ENCODE measurements at places on chromosomes 7 and 10.

- no peak for DNase-seq
Measured at GRCh38 chr7:119341822-119342221, 931.2 kb upstream of the KCND2 start.

DNA sequence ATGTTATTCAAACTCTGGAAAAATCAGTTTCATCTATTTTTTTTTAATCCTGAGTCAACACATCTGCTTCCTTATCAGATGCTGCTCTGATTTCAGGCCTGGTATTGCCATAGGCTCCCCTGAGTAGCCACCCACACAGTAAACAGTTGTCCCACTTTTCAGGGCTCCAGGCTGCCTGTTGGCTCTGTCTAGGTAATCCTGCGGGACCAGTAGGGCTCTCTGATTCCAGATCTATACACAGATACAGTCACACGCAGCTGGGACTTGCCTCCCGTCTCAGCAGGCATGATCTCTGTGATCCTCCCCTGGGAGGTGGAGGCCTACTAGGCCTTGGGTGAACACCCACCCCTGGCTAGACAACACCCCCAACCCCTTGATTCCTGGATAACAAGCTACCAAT lies 206.1 kb downstream of the CREB5 start:
- DNase-seq: no peak

GRCh38 chr7:77745746-77746145 lies 49.5 kb downstream of the RSBN1L start:
- DNase-seq: no peak

DNA sequence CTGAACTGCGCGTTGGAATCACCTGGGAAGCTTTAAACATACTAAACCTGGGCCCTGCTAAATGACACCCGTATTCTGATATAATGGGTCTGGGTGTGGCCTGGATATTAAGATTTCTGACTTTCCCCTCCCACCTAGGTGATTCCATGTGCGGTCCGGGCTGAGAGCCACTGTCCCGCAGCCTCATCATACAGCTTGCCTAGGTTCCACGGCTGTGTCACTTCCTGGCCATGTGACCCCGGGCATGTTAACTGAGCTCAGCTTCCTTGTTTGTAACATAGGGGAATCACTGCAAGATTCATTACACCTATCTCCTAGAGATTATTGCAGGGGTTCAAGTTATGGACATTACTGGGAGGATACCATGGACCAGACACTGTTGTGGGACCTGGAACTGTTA lies 472.7 kb upstream of the GALNT17 start:
- peak; percentile 23 for DNase-seq

GRCh38 chr7:90749262-90749661 lies 153.1 kb downstream of the CDK14 start:
- DNase-seq: no peak

DNA sequence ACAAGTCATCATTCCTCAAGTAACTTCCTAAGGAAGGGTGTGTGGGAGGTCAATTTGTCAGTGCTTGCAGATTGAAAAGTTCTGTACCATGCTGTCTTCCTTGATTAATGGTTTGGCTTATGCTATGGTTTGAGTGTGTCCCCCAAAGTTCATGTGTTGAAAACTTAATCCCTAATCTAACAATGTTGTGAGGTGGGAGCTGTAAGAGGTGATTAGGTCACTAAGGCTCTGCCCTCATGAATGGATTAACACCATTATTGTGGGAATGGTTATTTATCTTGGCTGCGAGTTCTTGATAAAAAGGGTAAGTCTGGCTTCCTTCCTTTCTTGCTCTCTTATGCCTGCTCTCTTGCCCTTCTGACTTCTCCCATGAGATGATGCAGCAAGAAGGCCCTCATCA lies 29.3 kb upstream of the TMEM229A start:
- no peak for DNase-seq

- DNase-seq: peak; percentile 49
Measured at GRCh38 chr7:16492513-16493062, 27.1 kb upstream of the SOSTDC1 start.

DNA sequence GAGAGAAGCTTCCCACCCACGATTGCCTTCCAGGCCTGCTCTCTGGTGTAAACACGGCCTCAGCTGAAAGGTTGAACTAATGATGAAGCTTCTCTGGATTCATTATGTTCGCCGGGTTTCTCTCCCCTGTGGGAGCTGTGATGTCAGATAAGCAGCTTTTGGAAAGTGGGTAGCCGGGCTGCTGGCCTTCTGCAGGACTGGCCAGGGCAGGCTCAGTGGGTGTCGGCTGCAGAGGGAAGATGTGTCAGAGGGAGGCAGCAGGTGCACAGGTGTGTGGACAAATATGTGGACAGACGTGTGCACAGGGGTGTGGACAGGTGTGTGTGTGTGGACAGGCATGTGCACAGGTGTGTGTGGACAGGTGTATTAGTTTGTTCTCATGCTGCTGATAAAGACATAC lies 28.5 kb upstream of the PSMG3 start:
- DNase-seq: no peak

DNA sequence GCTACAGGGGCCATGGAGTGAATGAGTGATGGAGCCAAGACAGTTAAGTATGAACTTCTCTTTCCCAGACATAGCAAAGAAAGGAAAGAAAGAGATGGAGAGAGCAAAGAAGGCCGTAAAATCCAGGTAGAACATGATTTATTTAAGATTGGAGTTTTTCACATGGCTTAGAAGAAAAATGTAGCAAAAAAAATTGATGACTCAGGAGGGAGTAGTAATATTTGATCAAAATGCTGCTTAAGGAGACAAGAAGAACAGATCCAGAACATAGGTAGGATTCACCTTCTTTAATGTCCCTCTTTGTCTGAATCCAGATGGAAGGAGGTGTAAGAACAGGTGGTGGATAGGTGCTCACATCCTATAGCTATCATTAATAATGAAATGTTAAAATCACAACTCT lies 51.0 kb upstream of the GLCCI1 start:
- no peak for DNase-seq

- no peak for DNase-seq
Measured at GRCh38 chr7:133570321-133570720, 317.4 kb downstream of the EXOC4 start.

DNA sequence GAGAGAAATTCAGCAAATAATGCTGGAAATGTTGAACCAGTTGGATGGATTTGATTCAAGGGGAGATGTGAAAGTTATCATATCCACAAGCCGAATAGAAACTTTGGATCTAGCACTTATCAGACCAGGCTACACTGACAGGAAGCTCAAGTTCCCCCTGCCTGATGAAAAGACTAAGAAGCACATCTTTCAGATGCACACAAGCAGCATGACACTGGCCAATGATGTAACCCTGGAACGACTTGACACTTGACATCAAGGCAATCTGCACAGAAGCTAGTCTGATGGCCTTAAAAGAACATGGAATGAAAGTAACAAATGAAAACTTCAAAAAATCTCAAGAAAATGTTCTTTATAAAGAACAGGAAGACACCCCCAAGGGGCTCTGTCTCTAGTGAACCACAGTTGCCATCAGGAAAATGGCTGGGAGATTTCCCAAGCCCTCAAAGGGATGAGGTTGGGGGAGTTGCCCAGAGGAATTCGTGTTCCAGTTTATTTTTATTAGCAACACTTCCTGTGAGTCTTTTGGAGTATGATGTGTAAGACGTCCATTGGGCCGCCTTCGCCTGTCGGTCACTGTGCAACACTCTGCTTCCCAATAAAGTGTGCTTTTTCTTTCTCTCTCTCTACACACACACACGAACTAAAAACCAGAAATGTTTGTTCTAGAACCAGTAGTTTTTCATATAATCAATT lies 200.0 kb downstream of the HIBADH start:
- DNase-seq: no peak

DNA sequence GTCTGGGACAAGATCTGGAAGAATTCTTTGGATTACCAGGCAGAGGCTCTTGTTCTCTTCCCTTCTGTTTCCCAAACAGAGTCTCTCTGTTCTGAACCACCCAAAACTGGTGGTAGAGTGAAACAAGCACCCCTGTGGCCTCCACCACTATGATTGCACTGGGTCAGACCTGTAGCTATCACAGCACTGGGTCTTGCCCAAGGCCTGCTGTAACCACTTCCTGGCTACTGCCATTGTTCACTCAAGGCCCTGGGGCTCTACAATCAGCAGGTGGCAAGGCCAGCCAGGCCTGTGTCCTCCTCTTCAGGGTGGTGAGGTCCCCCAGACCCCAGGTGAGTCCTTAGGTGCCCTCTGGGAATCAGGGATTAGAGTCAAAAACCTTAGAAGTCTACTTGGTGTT lies 4.1 kb upstream of the LRRC17 start:
- no peak for DNase-seq

- DNase-seq: peak; percentile 52
Measured at GRCh38 chr7:135877805-135878204, 99.4 kb downstream of the MTPN start.

- no peak for DNase-seq
Measured at GRCh38 chr7:112023786-112024185, 182.4 kb downstream of the DOCK4 start.

DNA sequence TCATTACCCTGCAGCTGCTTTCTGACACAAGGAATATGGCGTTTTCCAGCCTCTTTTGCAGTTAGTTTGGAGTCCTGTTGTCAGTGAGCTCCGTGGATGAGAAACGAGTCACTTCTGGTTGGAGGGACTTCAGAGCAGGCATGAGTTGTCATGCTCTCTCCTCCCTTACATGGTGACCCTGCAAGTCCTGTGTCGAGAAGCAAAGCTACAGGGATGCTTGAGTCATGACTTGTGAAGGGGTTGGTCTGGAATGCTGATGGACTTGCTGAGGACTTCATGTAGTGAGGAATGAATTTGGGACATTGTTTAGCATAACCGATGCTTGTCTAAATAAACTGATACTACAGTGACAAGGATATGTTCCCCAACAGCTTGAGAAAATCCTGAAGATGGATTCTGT lies 108.8 kb downstream of the ADCYAP1R1 start:
- DNase-seq: peak; percentile 2

All from kidney tubule cell (primary cell).